Stimulated activated CD4-positive, alpha-beta T cell treated with anti-CD3 and anti-CD28 coated beads, TNF-alpha, amount 100 ng/mL, for 4 hours (primary cell): ENCODE measurements at places on chromosomes 2 and 18.

DNA sequence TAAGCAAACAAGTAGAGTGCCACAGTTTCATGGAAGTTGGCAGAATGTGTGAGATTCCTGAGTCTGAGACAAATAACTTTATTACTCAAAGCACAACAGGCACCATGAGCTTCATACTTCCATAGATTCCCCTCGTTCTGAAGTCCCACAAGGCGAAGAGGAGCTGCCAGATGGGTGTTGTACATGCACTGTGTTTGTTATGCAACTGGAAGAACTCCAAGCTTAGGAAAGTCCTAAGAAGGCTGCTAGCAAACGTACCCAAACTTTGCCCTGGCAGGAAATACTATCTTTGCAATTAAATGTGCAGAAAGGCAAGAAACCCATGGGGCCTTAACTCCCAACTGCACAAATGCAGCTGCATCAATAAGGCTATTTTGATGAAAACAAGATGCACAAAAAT, 1.6 kb upstream of the GCA start:
- no peak for DNase-seq

DNA sequence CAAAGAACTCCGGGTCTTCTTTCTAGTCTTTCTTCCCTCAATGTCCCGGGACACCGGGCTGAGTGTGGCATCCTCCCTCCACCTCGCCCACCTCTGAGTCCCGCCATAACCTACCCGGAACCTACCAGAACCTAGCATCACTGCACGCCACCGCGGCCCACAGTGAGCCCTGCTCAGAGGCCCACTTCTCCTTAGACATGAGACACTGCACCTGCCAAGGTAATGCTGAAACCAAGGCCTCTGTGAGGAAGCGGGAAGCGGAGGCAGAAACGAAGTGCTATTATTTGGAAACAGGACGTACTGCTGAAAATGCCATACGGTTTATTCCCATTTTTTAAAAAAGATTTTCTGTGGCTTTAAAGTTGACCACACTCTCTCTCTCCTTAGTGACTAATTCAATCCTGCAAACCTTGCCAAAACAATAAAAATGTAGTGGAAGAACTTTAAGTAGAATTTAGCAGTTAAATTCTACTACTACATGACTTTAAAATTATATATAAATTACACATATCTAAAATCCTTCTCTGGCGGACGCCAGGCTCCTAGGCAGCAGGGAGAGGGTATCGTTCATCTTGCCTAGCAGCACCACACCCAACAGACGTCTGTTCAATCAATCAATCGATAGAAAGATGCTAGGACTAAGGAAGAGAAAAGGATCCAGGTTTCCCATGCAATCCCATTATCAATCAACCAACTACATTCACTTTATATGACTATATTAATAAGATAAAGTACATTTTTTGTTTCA, 82.0 kb downstream of the ZNF516 start:
- DNase-seq, result no peak

DNA sequence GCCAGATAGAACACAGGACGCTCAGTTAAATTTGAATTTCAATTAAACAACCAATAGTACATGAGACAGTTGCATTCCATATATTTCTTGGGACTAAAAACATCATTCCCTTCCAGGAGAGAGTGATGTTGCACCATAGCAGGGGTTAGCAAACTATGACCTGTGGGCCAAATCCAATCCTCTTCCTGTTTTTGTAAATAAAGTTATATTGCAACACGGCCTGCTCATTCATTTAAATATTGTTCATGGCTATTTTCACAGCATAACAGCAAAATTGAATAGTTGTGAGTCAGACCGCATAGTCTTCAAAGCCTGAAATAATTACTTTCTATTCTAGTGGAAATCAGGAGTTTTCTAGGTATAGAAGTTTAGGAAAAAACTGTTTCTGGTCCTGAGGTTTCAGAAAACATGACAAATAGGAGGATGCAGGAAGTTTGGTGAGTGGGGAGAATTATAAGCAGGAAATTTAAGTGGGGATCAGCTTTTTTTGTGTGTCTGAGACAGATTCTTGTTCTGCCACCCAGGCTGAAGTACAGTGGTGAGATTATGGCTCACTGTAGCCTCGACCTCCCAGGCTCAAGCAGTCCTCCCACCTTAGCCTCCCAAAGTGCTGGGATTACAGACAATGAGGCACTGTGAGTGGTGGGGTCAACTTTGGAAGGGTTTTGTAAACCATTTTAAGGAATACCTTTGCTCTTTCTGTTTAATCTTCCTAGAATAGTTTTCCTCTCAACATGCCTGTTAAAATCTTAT, 131.5 kb downstream of the SOCS6 start:
- no peak for DNase-seq

DNA sequence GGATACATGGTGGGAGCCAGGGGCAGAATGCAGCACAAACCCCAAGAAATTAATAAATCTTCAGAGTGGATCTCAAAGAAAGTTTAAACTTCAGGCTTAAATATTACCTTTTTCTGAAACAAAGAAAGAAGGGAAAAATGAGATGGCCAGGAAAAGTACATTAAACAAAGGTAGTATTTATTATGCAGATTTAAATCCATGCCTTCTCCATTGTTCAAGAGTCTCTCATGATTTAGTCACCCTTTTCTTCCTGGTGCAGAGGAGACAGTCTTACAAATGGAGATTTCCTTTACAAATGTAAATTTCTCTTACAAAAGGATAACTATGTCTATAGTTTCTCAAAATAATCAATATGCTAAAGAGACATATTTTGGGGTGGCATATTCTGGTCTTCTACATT, 33.4 kb upstream of the PPM1B start:
- no peak for DNase-seq

GRCh38 chr2:184270660-184271059, 327.7 kb upstream of the ZNF804A start:
- DNase-seq, result no peak

DNA sequence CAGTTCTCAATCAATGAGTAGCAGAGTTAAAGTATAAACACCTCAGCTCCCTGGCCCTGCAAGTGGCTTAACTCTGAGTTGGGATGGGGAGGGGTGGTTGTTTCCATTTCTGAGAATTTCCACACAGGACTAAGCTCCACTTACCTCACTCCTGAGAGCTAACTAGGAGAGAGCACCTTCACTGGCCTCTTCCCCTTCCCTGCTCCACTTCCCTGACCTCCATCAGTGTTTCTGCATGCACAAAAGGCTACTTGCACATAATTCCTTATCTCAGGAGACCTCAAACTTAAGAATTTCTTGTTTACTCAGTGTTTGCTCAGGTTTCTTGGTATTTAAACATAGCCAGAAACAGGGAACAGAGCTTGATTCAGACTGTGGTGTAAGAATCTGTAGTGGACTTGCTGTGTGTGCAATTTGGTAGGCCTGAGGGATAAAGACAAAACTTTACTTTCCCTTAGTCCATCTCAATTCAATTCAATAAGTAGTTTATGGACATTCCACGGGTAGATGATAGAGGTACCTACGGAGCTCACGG, 97.2 kb downstream of the PID1 start:
- no peak for DNase-seq

DNA sequence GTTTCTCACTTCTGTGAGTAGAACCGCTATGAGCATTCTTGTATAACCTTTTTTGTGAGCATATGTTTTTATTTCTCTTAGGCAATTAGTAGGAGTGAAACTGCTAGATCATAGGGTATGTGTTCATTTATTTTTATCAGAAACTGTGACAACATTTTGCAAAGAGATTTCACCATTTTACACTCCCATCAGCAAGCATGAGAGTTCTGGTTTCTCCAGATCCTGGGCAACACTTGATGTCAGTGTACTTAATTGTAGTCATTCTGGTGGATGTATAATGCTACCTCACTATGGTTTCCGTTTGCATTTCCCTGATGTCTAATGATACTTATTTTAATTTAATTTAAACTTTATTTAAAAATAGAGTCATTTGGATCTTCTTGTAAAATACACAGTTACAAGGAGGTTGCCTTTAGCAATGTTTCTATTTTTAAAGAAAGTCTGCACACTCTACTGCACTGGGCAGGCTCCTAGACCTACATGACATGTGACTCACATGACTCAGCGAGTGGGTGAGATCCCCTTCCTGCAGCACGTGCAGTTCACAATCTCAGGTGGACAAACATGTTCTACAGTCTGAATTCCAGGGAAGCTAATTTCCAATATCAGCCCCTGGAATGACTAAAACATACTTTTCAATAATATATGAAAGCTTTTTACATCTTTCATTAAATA, 127.0 kb upstream of the BCL2L11 start:
- DNase-seq, result no peak

DNA sequence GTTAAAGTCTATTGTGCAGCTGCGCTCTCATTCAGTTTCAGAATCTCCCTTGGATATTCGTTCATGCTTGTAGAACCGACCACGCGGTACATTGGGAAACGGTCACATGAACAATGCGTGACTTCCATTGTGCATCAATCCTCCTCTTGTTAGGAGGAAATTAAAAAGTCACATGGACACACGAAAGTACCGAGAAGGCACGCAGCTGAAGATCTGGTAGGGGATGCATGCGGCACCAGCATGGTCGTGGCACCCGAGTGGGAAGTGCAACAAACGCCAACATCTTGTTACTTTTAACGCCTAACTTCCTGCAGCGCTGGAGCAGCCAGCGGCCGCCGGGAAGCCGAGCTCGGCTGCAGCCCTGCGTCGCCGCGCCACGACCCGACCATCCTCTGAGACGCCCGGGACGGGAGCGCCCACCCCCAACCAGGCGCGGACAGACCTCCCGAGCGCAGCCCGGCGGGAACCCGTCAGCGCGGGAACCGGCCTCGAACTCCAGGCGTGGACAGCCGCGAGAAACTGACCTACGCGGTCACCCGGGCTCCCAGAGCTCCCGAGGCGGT, 412 bp downstream of the OSBPL1A start:
- DNase-seq, result peak; percentile 12

DNA sequence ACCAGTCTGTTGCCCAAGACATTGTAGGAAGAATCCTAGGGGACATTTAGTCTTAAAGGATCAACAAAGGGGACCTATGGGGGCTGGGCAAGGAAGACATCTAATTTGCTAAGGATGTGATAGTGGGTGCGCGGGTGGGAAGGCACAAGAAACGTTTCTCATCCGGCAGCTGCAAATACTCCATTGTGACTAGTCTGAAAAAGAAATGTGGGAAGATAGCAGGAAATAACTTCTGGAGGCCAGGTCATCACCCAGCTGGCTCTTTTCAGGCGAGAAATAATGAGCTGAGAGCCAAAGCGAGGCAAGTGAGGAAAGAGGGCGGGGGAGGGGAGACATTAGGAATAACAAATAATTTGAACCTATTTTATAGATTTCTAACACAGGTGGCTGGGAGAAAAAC, 70.3 kb upstream of the NCK2 start:
- DNase-seq, result no peak

- no peak for DNase-seq
These were observed 121.9 kb downstream of the HDAC4 start for GRCh38 chr2:239278941-239279365.

DNA sequence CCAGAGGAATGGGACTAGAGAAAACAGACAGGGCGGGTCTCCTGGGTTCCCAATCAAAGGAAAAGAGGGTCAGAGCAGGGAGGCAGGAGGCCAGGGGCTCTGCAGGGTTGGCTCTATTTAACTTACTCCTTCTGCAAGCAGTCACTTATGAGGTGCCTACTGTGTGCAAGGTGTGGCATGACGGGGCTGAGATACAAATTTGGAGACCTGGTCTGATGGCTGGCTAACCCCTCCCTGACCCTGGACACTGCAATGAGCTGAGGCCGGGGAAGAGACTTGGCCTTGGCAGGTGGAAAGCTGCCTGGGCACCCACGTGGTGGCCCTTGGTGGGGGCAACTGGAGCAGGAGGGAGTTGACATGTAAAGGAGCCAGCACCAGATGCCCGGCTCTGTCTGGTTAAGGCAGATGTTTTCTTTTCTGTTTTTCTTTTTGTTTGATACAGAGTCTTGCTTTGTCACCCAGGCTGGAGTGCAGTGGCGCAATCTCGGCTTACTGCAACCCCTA, 148.5 kb upstream of the GATA6 start:
- no peak for DNase-seq

DNA sequence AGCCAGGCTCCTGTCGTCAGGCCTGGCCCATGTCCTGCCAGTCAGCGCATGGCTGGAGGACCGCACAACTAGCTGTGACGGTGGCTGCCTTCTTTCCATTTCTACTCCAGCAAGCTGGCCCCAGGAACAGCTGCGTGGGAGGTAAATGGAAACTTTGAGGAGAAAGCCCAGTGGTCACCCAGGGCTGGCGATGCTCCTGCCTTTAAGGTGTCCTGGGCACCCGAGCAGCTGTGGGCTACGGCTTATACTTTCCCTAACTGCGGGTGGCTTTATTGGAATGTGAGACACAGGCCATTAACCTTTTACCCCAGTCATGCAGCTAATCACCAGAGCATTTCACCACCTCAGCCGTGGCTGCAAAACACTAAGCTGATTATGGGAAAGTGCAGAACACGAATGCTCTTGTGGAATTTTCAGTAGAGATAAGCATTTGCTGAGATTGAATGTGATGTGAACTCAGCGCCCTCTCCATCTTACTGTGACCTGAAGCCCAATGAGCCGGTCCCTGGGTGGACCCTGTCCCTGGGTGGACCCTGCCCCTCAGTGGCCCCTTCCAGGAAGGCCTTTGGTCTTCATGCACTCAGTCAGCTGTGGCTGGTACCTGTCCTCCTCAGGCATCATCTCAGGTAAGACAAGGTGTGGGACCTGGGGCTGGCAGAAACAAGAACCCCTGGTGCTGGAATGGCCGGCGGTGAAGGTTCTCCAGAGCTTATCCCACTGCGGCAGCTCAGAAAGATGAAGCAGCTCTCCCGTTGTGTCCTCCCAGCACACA, 275.4 kb upstream of the HS6ST1 start:
- no peak for DNase-seq

GRCh38 chr2:231321021-231321420, 74.5 kb upstream of the B3GNT7 start:
- DNase-seq, result no peak

DNA sequence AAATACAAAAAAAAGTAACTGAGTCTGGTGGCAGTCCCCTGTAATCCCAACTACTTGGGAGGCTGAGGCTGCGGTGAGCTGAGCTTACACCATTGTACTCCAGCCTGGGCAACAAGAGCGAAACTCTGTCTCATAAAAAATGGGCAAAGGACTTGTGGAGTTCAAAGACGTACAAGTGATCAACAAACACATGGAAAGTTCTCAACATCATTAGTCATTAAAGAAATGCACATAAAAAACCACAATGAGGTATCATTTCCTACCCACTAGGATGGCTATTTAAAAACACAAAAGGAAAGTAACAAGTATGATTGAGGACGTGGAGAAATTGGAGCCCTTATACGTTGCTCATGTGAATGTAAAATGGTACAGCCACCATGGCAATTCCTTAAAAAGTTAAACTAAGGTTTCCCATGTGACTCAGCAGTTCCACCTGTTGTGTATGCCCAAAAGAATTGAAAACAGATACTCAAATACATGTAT, 52.3 kb downstream of the RAB10 start:
- no peak for DNase-seq
